ENCODE measurements at places on chromosomes 3 and 15.

DNA sequence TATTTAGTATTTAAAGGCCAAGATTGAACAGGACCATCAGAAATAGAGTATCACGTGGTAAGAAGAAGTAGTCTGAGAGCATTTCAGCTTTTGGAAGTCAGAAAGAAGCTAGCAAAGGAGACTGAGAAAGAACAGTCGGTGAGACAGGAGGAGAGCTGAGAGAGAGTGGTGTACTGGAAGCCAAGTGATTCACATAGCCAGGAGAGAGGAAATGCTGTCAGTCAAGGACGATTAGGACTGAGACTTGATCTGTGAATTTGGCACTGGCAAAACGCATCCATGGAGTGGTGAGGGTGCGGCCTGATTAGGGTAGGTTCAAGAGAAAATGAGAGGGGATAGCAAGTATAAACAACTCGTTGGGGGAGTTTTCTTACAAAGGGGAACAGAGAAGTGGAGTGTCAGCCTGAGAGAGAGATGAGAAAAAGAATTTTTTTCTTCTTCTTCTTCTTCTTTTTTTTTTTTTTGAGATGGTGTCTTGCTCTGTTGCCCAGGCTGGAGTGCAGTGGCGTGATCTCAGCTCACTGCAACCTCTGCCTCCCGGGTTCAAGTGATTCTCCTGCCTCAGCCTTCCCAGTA is 44.9 kb downstream of the CHD2 start:
- DNase-seq = no peak

GRCh38 chr3:81760215-81760614 is 1.2 kb downstream of the GBE1 start:
- DNase-seq = no peak

DNA sequence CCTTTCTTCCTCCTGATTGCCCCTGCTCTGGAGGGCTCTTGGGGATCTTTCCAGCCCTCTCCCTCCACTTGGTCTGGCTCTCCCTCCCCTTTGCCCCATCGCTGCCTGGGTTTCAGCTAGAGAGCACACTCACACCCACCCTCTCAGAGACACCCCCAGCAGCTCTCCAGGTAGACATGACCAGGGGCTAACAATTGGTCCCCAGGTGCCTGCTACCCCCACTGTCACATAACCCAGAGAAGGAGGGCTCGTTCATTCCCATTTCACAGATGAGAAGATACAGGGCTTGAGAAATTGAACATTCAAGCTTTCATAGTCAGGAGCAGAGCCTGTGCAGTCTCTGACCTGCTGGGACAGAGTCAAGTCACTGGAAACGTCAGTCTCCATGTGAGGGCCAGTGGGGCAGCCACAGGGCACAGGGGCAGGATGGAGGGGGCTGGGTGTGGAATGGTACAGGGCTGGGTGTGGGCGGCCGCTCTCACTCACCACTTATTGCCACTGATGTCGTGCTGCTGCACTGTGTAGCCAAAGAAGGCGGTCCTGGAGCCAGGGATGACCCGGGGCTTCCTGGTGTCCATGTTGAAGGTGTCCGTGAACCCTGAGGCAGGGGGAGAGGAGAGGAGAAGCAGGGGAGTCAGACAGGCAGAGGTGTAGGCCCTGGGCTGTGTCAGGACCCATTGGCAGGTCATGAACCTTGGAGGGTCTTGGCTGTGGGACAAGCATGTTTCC is 29.4 kb downstream of the ITGA11 start:
- no peak for DNase-seq

DNA sequence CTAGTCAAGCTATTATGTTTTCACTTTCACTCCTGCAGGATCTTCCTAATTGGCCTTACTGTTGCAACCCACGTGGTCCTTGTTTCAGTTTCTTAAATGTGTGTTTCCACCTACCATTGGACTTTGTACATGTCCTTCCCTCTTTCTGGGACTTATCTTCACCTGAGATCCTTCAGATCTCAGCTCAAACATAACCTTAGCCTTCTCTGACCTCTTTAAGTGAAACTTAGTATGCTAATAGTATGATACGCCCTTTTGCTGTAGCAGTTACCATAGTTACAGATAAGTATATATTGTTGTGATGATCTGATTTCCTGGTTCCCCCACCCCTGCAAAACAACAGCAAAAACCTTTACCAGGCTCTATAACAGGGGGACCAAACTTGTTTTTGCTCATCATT is 35.2 kb downstream of the U2SURP start:
- no peak for DNase-seq

- DNase-seq = no peak
These were observed 201.2 kb downstream of the GOLGA6L6 start for GRCh38 chr15:20340331-20340811.

GRCh38 chr3:126546013-126546412 is 12.7 kb downstream of the C3orf22 start:
- DNase-seq = no peak
